ENCODE measurements at places on chromosomes 4 and X.

- DNase-seq = no peak
These were observed 57.6 kb upstream of the RBPJ start for GRCh38 chr4:26263165-26263564.

- DNase-seq = no peak
These were observed 53.0 kb upstream of the HPSE start for GRCh38 chr4:83387476-83388312.

DNA sequence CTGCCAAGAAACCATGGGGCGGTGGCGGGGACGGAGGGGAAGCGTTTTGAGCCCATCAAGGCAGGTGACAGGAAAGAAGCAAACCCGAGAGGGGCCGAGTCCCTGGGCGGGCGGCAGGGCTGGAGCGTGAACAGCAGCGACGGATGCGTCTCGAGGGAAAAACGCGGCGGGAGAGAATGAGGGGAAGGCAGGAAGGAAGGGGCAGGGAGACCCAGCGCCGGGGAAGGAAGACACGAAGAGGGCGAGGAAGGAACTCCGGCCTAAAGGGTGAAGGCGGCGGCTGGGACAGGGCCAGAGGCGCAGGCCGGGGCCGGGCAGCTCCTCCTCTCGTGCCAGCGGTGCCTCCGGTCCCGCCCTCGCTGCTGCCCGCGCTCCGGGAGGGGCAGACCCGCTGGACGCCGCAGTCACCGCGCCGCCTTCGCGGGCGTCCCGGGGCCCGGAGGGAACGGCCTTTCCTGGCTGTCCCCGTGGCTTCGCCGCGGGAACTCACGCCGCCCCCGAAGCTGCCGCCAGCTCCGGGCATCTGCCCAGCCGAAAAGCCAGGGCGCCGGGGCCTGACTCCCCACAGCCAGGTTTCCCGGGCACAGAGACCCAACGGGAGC lies 751 bp upstream of the RGS12 start:
- no peak for DNase-seq

DNA sequence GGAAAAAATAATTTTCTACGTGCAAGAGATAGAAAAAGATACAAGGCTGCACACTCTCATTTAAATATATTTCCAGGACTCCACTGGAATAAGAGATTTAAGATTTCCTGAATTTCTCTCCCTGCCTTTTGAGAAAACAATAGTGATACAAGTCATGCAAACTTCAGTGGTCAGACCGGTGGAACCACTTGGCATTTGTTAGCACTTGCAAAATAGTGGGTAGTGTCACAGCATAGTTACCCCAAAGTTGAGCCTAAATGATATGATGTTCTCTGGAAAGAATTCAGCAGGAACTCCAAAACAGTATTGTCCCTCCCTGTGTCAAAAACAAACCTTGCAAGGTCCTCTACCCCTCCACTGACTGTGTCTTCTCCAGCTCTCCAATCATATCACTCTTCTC lies 102.3 kb downstream of the ANKRD50 start:
- DNase-seq = no peak

DNA sequence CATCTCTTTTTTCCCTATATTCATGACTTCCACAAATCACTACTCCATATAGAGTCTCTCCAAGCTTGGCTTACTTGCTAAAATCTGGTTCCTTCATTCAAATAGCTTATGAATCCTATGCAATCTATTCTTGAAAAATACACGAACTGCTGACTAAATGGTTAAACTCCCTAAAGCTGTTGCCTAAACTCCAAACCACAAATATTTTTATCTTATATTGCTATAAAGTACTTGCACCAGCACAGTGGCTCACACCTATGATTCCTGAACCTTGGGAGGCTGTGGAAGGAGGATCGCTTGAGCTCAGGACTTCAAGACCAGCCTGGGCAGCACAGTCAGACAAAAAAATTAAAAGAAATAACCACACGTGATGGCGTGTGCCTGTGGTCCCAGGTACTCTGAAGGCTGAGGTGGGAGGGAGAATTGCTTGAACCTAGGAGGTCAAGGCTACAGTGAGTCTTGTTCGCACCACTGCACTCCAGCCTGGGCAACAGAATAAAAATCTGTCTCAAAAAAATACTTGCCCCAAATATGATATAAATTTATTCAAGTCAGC lies 2.2 kb downstream of the FBXO8 start:
- no peak for DNase-seq

DNA sequence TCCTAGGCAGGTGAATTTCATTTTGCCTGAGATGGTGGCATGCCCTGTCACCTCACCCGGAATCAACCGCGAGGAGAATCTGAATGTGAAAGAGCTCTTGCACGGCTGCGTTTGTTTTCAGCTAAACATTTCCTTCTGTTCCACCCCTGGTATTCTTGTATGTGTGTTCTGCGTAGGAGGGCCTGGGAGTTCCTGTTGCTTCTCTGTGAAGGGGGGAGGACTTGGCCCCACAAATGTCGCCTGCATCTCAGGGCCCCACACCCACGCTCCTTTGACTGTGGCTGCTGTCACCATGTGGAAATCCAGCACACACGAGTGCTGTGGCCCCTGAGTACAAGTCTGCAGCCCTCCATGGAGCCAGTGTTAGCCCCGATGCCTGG lies 45.8 kb upstream of the CLCN4 start:
- DNase-seq = peak; percentile 17

- DNase-seq = no peak
These were observed at the start of gene MAGIX for GRCh38 chrX:49162620-49163019. Gene MAGIX (plus strand): TSS chrX:49162758. CDS start chrX:49162890, 132 bp downstream.

DNA sequence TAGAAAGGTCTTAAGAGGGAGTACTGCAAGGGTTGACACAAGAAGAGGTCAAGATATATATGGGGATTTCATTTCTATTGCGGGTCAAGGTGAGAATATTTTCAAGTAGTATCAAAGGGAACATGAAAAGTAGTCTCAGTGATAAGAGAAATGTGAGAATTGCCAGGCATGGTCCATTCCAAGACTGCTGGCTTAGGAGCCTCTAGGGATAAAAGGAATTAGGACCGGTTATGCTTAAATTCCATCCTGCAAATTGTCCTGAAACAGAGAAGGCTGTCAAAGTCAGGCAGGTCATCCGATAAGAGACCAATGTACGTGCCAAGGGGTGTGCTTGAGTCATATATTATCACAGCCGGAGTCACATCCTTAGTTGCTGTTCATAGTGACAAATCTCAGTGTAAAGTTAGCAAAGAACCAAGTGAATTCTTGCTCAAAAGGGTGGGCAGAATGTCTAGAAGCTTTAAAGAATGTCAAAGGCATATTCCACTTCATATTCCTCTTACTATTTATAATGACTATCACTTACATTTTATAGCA lies 133.6 kb downstream of the CBLL2 start:
- DNase-seq = no peak

- DNase-seq = no peak
These were observed 5.0 kb upstream of the AFAP1 start for GRCh38 chr4:7944599-7945220.

DNA sequence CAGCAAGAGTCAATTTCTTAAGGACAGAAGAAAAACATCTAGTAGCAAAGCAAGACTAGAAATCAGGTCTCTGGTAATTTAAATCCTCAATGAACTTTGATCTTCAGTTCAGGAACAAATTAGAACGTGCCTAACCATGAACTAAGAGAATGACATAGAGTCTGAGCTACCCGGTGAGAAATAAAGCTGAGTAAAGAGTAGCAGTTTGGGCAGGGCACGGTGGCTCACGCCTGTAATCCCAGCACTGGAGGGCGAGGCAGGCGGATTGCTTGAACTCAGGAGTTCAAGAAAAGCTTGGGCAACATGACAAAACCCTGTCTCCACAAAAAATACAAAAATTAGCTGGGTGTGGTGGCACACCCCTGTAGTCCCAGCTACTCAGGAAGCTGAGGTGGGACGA lies 37.7 kb downstream of the ACE2 start:
- no peak for DNase-seq
